Renal pelvis (tissue), 12 donors: ENCODE measurements at places on chromosomes 5 and 9. TPM values are rescaled to one million over a fixed set of nuclear protein-coding genes. Genes with fewer than 3 reads are reported as not detected.

F2R gene
- 57.6 TPM for polyA plus RNA-seq

IFNW1 gene
- polyA plus RNA-seq = not detected

TMEM232 gene
- 6.1 TPM for polyA plus RNA-seq

DNA sequence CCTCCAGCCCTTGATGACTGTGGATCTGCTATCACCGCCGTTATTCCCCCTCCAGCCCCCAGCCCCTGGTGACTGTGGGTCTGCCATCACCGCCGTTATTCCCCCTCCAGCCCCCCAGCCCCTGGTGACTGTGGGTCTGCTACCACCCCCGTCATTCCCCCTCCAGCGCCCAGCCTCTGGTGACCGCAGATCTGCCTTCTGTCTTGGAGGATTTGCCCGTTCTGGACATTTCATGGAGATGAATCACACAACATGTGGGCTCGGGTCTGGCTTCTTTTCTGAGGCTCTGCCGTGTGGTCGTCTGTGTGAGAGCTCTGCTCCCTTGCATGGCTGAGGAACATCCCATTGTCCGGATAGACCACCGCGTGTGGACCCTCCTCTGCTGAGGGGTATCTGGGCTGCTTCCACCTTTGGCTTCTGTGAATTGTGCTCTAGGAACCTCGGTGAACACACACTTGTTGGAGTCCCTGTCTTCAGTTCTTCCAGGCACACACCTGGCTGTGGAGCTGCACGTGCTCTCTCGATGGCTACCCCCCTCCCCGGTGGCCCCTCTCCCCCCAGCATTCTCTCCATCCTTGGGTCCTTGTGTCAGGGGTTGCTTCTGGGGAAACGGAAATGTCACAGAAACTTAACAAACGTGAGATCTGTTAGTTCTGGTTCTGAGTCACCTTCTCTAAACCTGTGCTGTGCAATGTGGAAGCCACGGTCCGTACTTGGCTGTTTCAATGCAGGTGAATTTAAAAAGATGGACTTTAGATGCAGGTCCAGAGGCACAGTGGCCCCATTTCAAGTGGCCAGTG is 105.3 kb upstream of the COL5A1 start:
- no peak for DNase-seq

GRCh38 chr9:21923694-21924093 is 70.5 kb downstream of the CDKN2A start:
- no peak for DNase-seq
